ENCODE measurements at places on chromosomes 16 and 17.

DNA sequence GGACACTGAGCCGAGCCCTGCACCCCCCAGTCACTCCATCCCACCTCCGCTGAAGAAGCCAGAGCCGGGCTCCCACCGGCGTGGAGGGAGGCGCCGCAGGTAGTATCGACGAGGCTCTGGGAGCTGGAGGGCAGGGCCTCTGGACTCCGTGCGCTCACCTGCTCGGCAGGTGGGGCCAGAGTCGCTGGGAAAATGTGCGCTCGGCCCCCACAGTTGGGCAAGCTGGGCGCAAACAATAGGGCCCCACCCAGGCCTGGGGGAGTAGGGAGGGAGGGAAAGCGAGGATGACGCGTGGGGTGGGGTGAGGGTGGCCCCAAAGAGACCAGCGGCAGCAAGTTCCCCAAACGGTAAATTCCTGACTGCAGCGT is 668 bp downstream of the JUP start:
- no peak for DNase-seq

- no peak for DNase-seq
These were observed 571 bp downstream of the CAVIN1 start for GRCh38 chr17:42422412-42422957.

DNA sequence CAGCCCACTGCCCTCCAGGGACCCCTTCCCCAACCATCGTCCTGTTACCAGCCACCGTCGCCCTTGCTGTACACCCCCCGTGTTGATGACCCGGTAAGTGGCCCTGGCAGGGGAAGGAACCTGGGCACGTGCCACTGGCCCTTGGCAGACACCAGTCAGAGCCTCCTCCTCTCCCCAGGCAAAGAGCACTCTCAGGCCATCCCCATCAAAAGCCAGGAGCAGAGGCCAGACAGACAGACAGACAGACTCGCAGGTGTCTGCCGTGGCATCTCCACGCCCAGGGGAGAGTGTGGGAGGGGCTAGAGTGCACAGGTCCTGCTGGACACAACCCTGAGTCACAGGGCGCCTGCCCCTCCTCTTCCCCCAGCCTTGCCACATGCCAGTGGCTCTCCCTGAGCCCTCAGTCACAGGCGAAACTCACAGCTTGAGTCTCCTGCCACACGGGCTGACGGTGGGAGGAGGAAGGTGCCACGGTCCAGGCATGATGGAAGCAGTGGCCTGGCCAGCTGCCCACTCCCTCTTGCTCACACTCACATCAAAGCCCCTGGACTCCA is 7.8 kb downstream of the CLCN7 start:
- no peak for DNase-seq

DNA sequence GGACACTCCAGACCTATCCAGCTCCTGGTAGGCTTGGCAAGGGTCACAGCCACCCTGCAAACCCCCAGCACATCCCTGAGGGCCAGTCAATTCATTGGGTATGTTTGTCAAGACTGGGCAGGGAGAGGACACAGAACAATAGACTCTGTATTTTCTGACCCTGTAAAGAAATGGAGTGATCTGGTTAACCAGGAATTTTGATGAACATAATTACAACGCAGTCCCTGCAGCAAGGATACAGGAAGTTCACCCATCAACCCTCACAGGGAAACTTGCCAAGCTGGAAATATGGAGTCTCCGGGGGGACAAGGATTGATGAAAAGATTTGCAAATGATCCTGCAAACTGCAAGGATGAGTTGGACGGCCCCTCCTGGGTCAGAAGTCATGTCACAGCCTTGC is 126.1 kb upstream of the RCVRN start:
- no peak for DNase-seq

DNA sequence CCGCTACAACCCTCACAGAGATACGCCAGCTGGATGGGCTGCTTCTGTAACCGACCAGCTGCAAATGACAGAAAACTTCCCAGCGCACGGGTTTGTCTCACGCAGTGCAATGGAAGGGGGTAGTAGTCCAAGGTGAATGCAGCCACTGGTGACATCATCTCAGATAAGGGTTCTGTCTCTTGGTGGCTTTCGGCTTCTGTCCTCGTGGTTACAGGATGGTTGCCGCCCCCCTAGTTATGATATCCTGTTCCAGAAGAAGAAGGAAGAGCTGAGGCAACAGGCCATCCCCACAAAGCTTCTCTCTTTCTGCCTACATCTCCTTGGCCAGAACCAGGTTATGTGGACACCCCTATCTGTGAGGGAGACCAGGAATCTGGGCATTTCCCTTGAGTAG is 40.3 kb upstream of the BAHCC1 start:
- DNase-seq, result no peak

GRCh38 chr17:35289222-35289621 is 46.4 kb downstream of the SLFN5 start:
- no peak for DNase-seq

DNA sequence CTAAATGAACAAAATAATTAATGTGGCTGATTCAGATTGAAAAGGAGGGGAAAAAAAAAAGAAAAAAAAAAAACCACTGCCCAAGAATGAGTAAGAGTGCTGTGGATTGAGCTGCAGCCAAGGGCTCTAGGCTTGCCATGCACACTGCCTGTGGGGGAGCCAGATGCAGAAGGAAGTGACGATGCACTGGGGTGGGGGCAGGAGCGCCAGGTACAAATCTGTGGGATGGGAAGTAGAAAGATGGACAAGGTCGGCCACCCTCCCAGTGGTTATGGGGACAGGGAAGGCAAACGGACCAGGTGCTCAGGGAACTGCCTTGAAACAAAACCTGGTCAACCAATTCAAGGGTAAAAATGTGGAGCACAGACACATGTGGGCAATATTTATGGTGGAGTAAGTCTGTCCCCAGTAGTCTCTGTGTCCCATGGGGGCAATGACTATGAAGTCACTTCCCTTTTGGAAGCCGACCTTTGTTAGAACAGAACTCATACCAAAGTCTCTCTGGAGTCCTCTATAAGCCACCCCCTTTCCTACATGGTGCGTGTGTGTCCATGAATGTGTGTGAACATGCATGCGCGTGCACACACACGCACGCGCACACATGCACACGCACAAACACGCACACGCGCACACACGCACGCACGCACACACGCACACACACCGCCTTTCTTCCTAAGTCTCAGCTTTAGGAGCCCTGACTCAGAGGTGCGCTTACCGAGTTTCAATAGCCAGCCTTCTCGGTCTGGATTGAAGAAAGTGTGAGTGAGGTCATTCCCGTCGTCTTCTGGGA is 84.3 kb downstream of the CYTH1 start:
- no peak for DNase-seq

DNA sequence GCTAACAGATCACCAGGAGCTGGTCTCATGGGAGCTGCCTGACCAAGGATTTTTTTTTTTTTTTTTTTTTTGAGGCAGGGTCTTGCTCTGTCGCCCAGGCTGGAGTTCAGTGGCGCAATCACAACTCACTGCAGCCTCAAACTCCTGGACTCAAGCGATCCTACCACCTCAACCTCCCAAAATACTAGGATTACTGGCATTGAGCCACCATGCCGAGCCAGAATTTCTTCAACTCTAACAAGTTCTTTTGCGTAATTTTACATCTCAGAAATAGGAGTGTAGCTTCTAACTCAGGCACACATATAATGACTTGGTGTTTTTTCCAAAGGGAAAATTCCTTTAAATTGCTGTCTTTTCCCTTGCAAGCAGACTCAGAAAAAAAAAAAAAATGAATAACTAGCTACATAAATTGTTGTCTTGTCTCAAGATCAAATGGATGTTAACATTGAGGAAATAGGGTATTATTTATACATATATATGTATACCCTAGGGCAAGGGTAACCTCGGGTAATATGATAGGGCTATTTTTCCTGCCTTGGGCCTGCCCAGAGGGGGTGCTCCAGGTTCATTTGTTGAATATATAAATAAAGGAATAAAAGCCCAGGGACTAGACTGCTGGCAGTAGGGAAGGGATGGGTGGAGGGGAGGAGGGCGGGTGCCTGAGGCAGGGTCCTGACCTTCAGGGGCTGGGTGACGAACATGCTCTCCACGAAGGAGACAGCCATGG is 42.8 kb upstream of the GCSH start:
- no peak for DNase-seq

DNA sequence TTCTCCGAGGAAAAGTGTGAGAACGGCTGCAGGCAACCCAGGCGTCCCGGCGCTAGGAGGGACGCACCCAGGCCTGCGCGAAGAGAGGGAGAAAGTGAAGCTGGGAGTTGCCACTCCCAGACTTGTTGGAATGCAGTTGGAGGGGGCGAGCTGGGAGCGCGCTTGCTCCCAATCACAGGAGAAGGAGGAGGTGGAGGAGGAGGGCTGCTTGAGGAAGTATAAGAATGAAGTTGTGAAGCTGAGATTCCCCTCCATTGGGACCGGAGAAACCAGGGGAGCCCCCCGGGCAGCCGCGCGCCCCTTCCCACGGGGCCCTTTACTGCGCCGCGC is at the start of gene ERBB2:
Gene ERBB2 (plus strand): TSS at position 247 of the 330 bp plus-strand sequence. CDS start 175 bp downstream, outside the sequence.
- no peak for DNase-seq

DNA sequence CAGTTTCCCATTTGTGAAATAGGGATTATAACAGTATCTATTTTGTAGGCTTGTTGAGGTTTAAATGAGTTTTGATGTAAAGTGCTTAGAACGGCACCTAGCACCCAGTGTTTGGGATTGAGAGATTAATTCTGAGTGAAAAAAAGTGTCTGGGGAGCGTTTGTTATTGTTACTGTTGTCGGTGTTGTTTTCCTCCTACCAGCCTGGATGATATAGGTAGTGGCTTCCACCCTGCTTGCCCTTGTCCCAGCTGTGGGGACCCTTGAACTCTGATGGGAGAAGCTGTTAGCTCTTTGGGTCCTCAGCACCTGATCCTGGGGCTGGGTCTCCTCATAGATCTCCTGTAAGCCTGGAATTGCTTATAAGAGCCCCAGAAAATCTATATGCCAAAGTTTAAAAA is 4.9 kb downstream of the FMNL1 start:
- DNase-seq, result no peak

DNA sequence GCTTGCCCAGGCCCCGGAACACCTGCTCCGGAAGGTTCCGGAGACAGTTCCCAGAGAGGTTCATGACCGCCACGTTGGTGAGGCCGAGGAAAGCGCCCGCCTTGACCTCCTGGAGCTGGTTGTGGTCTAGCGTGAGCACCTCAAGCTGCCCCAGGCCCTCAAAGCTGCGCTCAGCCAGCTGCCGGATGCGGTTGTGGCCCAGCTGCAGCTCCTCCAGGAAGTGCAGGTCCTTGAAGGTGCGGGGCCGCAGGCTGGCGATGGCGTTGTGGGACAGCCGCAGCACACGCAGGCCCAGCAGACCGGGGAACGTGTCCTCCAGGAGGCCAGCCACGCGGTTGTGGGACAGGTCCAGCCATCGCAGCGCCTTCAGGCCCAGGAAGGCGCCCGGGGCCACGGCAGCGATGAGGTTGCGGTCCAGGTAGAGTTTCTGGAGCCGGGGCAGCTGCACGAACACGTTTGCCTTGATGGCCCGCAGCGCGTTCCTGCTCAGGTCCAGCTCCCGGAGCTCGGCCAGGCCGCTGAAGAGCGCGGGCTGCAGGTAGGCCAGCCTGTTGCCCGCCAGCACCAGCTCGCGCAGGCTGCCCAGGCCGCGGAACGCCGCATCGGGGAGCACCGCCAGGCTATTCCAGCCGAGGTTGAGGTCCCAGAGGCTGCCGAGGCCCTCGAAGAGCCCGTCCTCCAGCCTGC is 2.1 kb downstream of the IGFALS start:
- DNase-seq, result no peak

DNA sequence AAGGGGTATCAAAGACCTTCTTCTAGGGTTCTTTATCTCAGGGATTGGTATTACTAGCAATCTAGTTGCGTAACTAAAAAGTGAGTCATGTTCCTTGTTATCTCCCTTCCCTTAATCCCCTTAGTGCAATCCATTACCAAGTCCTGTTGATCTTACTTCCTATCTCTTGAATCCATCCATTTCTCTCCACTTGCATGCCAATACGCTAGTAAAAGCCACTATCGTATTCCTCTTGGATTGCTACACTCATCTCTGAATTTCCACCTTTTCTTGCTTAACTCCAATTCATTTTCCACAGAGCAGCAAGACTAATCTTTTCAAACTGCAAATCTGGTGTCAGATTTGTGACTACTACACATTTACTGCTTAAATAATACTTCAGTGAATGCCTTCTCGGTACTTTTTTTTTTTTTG is 1.8 kb upstream of the ADAT1 start:
- DNase-seq, result no peak

DNA sequence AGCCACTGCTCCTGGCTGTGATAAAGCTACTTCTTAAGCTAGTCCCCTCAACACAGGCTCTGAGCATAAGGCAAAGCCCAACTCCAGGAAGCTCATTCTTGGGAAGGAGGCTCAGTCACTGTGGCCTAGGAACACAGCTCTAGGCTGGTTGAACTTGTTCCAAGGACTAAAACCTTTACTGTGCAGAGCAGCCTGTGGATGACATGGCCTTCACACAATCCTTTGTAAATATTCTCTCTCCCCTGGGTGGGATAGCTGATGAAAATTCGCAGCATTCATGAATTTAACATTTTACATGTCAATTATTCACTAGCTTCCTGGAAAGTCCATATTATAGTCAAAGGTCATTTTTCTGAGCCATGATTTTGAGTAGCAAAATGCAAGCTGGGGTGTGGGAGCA is 28.9 kb downstream of the BEAN1 start:
- DNase-seq, result no peak

GRCh38 chr17:77394540-77395295 is 253.9 kb downstream of the SEC14L1 start:
- DNase-seq, result no peak

DNA sequence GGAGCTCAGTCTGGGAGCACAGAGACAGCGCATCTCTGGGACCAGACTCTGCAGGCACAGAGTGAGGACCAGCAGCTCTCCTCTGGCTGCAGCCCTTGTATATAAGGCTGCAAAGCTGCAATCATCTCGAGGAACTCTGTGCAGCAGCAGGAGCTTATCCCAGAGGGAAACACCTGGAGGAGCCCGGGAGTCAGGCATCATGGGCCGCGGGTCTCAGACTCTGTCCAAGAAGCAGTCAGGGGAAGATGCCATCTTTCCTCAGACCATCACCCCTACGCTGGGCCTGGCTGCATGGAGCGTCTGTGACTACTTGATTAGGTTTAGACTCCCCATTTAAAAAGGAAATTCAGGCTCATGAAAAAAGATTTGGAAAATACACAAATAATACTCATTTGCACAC is 122.0 kb downstream of the IRF8 start:
- no peak for DNase-seq

- no peak for DNase-seq
These were observed 1.4 kb downstream of the BAIAP2 start for GRCh38 chr17:81036197-81036941.
